Kidney glomerular epithelial cell (primary cell): ENCODE measurements at places on chromosomes 6 and 20.

DNA sequence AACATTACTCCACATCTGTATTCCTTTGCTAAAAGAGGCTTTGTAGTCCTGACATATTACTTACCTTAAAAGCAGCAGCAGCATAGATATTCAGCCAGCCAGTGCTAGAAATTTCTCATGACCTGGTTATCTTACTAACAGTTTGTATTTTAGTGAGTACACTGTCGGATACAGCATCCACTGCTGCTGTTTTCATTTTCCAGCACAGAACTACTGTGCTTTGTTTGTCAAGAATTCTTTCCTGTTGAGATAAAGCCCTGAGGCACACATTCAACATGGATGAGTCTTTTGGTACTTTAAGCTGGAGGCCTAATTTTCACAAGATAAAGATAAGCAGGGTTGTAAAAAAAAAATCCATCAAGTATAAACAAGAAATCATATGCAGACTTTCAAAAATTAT, 311.2 kb upstream of the OPRM1 start:
- no peak for DNase-seq

DNA sequence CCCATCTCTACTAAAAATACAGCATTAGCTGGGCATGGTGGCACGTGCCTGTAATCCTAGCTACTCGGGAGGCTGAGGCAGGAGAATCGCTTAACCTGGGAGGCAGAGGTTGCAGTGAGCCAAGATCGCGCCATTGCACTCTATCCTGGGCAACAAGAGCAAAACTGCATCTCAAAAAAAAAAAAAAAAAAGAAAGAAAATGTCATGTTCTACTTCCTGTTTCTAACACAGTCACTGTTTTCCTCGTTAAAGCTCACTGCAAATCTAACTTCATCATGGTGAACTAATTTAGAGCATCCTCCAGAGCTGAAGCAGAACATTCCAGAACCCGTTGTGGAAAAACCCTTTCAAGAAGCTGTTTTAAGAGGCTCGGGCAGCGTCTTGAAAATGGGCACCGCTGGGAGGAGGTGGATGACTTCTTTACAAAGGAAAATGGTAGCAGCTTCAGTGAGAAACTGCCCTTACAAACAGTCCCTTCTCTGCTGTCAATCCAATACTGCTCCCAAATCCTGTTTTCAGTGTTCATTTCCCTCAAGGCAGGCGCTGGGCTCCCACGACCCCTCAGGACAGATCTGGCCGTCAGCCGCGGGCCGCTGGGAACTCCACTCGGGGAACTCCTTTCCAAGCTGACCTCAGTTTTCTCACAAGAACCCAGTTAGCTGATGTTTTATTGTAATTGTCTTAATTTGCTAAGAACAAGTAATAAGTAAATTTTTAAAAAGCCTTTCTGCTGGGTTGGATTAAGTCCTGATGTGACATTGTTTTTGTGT, 12.5 kb downstream of the CTSZ start:
- no peak for DNase-seq

GRCh38 chr20:59598625-59599310, 5.6 kb upstream of the PHACTR3 start:
- DNase-seq = peak; percentile 62

DNA sequence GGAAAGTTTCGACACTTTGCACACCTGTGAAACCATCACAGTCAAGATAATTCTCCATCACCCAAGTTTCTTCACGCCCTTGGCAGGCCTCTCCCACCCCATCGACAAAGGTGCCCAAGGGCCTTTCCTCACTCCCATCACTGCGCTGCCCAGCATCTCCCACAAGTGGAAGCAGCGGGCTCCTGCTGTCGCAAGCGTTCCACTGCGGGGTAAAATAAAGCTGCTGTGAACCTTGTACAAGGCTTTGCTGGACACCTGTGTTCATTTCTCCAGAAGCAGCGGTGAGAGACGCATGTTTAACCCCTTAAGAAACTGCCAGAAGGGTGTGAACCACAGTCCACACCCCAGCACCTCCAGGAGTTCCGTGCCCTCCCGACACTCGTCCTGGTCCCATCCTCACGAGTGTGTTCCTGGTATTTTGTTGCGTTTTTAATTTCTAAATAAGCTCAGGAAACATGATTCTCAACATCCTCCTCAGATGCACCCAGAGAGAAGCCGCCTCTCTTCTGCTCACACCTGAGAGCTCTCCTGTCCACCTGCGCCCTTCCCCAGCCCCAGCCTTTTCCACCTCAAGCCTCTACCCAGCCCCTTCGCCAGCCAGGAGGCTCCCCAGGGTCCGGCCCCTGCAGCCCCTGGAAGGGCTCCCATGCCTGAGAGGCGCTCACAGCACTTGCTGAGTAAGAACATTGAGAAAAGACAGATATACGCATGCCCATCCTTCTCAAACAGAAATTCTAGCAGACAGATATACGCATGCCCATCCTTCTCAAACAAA, 97.5 kb downstream of the TAF4 start:
- DNase-seq = no peak

DNA sequence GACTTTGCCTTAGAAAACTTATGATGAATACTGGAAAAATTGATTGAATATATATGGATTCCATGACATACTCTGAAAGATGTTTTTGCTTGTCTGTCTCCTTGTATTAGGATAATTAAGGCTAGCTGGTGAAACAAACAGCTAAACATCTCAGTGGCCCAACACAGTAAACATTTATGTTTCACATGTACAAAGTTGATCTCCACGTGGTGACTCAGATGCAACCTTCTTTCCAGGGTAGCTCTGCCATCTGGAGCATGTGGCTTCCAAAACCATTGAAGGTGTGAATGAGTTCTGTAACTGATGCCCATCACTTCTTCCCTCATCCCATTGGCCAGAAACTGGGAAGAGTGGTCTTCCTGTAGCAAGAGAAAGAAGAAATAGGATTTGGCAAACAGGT, 196.3 kb downstream of the TSHZ2 start:
- no peak for DNase-seq

GRCh38 chr6:148273962-148274752, 68.5 kb upstream of the SASH1 start:
- DNase-seq = no peak
